ENCODE measurements at places on chromosomes 5 and 9.

DNA sequence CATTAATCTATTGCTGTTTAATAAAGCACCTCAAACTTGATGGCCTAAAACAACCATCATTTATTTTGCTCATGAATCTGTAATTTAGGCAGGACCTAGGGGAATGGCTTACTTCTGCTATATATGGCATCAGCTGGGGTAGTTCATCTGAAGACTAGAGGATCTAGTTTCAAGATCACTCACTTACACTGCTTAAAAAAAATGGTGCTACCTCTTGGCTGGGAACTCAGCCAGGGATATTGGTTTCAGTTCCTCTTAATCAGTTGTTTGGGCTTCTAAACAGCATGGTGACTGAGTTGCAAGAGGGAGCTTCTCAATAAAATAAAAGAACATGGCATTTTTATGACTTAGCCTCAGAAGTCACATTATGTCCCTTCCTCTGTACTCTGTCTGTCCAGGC lies 142.0 kb downstream of the FAM114A2 start:
- no peak for DNase-seq

- DNase-seq, result no peak
Measured at GRCh38 chr5:115456056-115456455, 88.5 kb downstream of the FEM1C start.

DNA sequence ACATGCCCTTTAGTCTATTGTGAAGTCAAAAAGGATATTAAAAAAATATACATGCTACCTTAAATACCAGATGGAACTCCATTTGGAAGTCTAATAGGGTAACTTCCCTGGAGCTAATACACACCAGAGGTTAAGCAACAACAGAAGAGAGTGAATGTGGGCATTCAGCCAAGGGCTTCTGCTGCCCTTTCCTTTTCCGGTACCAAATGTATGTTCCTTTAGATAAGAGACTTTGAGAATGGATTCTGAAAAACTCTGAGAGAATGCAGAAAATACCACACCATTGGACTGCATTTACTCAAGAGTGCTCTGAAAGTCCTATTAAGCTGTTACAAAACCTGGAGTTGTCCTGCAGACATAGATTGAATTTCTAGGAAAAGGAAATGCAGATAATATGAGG lies 23.8 kb upstream of the TRPM3 start:
- DNase-seq, result no peak

GRCh38 chr9:128056887-128057723 lies 10.0 kb downstream of the NAIF1 start:
- no peak for DNase-seq

DNA sequence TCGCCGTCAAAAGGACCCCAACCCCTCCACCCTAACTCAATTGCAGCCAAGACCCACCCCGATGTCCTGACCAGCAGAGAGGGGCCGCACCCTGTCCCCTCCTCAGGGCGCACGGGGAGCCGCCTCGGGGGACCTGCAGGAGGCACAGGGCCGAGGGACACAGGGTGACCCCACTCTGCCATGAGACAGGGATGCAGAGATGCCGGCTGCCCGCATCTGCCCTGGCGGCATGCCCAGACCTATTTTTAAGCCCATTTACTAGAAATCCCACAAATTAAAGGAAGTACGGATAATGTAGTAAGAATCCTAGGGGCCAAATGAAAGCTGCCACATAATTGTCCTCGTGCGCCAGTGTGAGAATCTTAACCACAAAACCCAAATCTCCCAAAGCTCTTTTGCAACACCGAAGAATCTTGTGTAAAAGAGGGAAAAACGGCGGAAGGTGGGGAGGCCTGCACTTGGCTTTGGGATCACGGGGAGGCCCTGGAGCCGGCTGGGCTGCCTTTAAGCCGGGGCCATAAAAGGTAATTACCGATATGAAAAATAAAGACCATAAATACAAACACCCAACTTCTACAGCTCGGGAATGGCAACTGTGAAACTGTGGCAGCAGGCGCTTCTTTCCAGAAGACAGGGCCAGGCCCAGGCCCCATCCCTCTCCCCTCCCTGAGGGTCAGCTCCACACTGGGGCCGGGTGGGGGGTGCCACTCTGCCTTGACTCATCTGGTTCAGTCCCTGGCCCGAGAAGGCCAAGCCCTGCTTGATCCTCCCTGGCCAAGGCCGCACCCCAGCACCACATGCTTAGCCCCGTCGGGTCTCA lies 35.0 kb downstream of the NACC2 start:
- DNase-seq, result no peak

- no peak for DNase-seq
Measured at GRCh38 chr5:176870110-176870591, 29.0 kb downstream of the HK3 start.

- DNase-seq, result peak; percentile 70
Measured at GRCh38 chr9:98118640-98119601, at the start of gene TRIM14. TRIM14 (minus strand) TSS chr9:98119222; CDS start chr9:98119188, 34 bp downstream.

DNA sequence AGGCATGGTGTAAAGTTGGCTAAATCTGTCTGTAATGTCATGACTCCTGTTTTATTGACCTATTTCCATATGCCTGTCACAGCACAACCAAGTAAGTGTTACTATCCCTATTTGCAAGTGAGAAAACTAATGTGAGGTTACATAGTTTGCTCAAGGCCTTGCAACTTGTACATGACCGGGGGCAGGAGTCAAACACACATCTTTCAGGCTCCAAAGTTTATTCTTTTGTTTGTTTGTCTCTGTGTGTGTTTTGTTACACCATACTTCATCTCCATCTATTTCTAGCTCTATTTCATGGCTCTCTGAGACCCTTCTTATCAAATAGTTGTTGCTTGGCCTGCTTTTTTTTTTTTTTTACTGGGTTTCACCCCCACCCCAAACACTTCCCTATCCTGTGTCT lies 70.2 kb downstream of the CMYA5 start:
- no peak for DNase-seq

GRCh38 chr5:53934151-53934820 lies 373.8 kb downstream of the NDUFS4 start:
- no peak for DNase-seq

DNA sequence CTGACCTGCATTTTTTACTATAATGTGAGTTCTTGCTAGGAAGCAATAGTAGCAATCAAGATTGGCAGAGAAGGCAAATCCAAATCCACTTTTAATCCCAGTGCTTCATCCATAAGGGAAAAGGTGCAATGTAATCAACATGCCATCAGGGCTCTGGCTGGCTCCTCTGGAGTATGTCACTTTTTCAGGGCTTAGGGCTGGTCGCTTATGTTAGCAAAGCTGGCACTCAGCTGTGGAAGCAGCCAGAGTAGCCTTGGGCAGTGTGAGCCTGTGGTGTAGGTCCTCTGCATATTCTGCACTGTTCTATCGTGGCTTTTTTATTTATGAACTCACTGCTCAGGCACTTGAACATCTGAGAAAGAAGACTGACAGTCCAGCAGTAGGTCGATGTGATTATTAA lies 16.1 kb downstream of the ACTBL2 start:
- DNase-seq, result no peak

- no peak for DNase-seq
Measured at GRCh38 chr9:94664801-94665200, 25.5 kb upstream of the FBP1 start.

- no peak for DNase-seq
Measured at GRCh38 chr5:107466233-107466769, 204.4 kb downstream of the EFNA5 start.

- DNase-seq, result no peak
Measured at GRCh38 chr5:131821221-131821620, 24.4 kb upstream of the FNIP1 start.

GRCh38 chr9:137590123-137590468 lies 216 bp downstream of the ZMYND19 start:
- DNase-seq, result no peak

DNA sequence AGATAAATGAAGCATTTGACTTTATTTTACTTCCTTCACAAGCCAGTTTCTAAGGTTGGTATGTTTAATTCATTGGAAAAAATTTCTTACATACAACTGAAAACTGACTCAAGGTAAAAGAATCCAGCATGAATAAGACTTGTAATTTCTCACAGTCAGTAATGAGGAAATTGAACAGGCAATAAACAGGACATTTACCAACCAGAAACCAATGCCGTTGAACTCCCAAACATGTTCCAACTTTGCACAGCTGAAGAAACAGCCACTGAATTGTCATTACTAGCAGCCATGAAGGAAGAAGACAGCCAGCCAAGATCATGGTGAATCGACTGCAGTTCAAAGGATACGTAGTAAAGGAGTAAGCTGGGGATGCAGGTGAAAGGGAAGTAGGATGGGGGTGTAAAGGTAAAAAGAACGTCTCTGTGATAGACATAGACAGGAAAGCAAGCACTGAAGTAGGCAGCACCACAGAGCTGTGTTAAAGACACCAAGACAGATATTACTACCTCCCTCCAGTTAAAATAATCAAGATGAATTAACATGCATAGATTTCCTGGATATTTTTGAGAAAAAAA lies 21.3 kb upstream of the SLC12A2 start:
- no peak for DNase-seq

DNA sequence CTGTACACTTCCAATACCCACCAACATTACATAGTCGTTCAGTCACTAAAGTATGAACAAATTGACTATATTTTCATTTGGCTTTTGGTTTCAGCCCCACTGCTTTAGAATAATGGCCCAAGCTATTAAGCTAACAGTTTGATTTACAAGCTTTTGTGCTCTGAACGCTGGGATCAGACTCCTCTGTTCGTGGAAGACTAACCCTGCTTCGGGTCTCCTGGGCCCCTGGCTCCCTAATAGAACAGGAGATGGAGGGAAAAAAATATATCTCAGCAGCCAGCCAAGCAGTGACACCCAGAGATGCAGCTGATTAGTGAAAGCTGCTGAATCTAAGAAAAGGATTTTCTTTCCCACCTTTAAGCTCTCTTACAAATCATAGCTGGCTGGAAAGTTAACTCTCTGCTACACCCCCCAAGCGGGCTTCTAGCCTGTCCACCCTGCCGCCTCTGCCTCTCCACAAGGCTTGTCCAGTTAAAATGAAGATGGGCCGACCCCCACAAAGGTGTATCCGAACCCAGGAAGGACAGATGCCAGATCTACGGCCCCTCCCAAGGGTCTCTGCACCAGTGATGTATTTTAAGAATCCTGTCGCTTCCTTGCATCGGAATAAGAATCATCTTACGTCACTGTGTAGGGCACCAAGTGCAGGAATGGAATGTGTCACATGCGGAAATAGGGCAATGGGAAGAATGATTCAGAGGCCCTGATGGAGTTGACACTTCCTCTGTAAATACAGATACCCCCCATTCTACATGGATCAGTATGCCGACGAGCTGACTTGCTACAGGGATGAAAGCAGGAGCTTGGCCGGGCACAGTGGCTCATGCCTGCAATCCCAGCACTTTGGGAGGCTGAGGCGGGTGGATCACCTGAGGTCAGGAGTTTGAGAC lies 33.4 kb upstream of the BARHL1 start:
- no peak for DNase-seq

DNA sequence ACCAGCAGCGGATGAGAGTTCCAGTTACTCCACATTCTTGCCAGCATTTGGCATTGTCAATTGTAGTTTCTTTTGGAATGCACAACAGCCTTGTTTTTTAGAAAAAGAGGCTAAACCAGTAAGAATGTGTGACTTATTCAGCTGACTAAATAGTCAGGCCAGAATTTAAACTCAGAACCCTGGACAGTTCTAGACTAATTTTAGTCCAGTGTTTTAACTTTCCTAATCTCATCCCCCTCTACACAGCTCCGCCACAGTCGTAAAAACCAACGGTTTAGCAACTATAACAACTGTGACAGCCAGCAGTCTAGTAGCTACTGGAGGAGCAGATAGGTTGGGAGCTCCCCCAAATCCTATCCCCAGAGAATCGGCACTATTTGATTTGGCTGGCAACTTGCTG lies 103.7 kb downstream of the FOXD1 start:
- no peak for DNase-seq

DNA sequence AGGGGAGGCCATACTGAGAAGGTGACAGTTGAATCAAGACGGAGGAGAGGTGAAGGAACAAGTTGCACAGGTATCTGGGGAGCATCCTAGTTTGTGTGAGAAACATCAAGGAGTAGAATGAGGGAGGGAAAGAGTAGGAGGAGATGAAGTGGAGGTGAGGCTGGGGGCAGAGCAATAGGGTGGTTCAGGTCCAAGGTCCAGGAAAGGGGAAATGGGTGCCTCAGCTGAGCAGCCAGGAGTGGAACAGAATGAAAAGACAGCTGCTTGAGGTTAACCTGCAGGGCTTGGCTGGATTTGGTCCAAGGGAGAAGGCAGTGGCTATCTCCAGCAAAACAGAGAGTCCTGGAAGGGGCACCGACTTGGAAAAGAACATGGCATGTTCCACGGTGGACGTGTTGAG lies 5.3 kb downstream of the SLC1A1 start:
- no peak for DNase-seq

- no peak for DNase-seq
Measured at GRCh38 chr5:37810311-37810710, 29.5 kb downstream of the GDNF start.

DNA sequence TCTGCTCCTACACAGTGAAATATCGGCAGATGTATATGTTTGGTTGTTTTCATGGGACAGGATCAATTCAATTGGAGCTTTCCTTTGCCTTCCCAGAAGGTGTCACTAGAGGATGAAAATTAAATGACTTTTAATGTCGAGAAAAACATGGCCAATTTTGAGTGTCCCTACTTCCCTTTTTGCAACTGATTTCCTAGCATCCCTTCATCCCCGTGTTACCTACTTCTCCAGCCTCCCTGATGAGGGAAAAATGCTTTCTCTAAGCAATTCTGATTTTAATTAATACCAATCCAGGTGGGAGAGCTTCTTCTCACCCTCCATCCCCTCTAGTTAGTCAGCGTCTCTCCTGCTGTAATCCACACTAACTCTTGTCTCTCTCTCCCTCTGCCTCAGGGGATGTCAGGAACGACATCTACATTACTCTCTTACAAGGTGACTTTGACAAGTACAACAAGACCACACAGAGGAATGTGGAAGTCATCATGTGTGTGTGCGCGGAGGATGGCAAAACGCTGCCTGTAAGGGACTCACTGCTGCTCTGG lies 64.9 kb downstream of the DOCK2 start:
- no peak for DNase-seq

DNA sequence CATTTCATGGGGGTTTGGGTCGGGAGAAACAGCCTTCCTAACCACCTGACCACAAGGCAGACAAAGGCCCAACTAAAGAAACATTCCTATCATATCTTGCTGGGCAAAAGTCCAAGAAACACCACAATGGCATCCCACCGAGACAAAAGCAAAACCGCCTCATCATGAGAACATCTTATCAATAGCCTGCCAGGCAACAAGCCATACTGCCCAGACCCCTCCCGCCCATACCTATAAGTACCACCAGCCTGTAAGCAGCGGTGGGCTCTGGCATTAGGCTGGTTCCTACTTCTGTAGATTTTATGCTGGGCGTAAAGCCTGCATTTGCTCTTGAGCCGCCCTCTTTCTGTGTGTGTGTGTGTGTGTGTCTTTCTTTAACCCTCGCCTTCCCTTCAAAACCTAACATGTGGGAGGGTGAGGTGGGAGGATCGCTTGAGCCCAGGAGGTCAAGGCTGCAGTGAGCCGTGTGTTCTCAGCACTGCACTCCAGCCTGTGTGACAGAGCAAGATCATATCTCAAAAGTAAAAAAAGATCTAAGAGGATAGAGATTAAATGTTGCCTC lies 56.9 kb downstream of the PDE6A start:
- DNase-seq, result no peak

DNA sequence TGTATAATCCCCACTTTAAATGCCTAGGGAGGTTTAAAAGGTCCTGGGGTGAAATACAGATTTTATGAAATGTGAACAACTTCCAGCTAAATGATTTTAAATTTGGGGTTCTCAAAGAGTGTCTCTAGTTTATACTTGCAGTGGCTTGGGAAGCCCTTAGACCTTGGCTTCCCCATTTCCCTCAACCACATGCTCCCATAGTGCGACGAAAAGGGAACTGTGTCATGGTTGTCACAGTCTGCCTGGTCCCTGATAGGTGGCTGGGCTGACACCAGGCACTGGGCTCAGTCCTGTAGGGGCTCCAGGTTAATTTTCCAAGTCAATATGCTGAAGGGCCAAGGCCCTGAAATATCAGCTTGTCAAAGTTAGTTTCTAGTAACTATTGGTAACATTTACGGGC lies 10.4 kb upstream of the CXCL14 start:
- no peak for DNase-seq

Data from activated CD4-positive, alpha-beta T cell treated with anti-CD3 and anti-CD28 coated beads, Interleukin-2, amount 50 U/mL, for 48 hours (primary cell).